ENCODE measurements at places on chromosomes 7 and 10.

- H3K4me3 ChIP-seq = no peak overlapping the region
- DNase-seq = no peak
- H3K27me3 ChIP-seq = peaks cover 20% of the 10 kb centered on the region
- no peaks in the 10 kb centered on the region for H3K36me3 ChIP-seq
- H3K4me1 ChIP-seq = peaks cover 2% of the 10 kb centered on the region
- H3K27ac ChIP-seq = no peak overlapping the region
Observed at GRCh38 chr10:60960913-60961312, 16.9 kb upstream of the RHOBTB1 start.

DNA sequence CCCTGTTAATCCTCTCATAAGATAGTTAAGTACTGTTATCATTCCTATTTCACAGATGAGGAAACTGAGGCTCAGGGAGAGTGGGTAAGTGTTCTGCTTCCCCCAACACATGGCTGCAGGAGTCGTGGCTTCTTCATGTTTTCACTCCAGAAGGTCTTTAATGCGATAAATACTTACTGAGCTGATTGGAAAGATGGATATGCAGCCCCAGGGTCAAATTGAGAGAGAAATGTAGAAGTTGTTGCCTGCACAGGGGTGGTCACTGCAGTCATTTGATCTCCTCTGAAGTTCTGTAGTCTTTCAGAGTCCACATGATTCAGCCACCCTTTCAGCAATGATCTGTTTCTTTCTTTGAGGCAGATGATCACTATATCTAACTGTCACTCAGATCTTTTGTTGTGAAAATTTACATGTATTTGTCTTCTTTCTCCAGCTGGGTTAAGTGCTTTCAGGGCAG is 29.3 kb downstream of the CRCP start:
- DNase-seq = no peak
- H3K4me3 ChIP-seq = no peak overlapping the region
- no peak overlapping the region for H3K27ac ChIP-seq
- H3K27me3 ChIP-seq = no peaks in the 10 kb centered on the region
- H3K36me3 ChIP-seq = peaks cover 57% of the 10 kb centered on the region

- H3K27me3 ChIP-seq = no peaks in the 10 kb centered on the region
- no peaks in the 10 kb centered on the region for H3K36me3 ChIP-seq
- H3K27ac ChIP-seq = no peak overlapping the region
- DNase-seq = no peak
- no peak overlapping the region for H3K4me3 ChIP-seq
- H3K4me1 ChIP-seq = no peaks in the 10 kb centered on the region
Observed at GRCh38 chr7:4139656-4140625, 542.2 kb upstream of the FOXK1 start.

DNA sequence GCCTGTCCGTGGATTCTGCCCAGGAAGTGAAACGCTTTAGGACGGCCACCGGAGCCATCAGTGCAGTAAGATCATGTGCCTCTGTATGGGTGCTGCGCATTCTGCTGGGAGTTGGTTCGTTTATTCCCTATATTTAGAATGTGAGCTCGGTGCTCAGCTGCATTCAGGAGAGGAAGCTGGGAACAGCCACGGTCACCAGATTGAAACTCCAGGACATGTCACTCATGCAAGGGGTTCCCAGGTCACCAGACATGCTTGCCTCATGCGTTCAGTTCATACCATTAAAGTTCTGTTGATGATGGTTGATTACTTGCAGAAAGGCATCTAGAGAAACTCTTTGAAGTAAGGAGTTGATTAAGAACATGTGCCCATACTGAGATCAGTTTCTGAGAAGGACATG is 78.1 kb downstream of the TRRAP start:
- H3K36me3 ChIP-seq = peaks cover 57% of the 10 kb centered on the region
- H3K4me1 ChIP-seq = no peaks in the 10 kb centered on the region
- DNase-seq = no peak
- no peaks in the 10 kb centered on the region for H3K27me3 ChIP-seq
- no peak overlapping the region for H3K4me3 ChIP-seq
- H3K27ac ChIP-seq = no peak overlapping the region

All from activated CD8-positive, alpha-beta memory T cell treated with anti-CD3 and anti-CD28 coated beads, Interleukin-2, amount 10 ng/mL, durations not matched to agents 7 days and 5 days (primary cell).